Right cardiac atrium (tissue), 5 donors: ENCODE measurements at places on chromosomes 1 and 21. TPM values are rescaled to one million over a fixed set of nuclear protein-coding genes. Genes with fewer than 3 reads are reported as not detected.

- DNase-seq = no peak
Observed at GRCh38 chr1:64231654-64232053, 28.2 kb downstream of the UBE2U start.

DNA sequence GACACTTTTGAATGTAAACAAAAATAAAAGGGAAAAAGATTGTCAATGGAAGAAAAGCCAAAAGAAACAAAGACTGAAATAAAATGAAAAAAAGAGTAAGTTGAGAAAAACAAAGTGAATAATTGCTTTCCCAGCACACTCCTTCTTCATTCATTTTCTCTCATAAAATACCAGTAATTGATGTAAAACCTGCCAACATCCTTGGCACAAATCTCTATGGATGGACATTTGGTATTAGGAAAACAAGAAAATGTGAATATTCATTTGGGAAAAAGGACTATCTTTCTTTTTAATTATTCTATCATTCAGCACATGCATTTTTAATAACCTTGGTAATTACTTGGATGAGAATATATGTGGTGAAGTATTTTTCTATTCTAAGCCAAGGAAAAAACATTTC, 204.4 kb upstream of the TNR start:
- no peak for DNase-seq

The SYDE2 gene
- total RNA-seq = 19.6 TPM

The FAM72B gene
- total RNA-seq = 1.4 TPM

- no peak for DNase-seq
Observed at GRCh38 chr21:35229290-35229689, 180.2 kb upstream of the RUNX1 start.

The AADACL3 gene
- not detected for total RNA-seq

DNA sequence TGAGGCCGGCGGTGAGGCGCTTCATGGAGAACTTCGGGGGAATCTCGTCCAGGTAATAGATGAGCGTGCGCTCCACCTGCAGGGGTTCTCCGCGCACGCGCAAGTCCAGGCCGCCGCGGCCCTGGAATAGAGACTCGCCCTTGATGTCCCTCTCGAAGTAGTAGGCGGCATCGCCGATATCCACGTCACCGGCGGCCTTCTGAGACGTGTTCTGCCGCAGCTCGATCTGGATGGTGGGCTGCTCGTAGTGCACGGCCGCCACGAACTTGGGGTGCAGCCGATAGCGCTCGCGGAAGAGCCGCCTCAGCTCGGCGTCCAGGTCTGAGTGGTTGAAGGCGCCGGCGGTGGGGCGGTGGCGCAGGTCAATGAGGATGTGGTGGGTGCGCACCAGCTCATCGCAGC, 726 bp downstream of the TACSTD2 start:
- peak; percentile 66 for DNase-seq

- peak; percentile 86 for DNase-seq
Observed at GRCh38 chr1:201456499-201457309, 12.3 kb downstream of the PHLDA3 start.

The CCDC190 gene
- 0.25 TPM for total RNA-seq

DNA sequence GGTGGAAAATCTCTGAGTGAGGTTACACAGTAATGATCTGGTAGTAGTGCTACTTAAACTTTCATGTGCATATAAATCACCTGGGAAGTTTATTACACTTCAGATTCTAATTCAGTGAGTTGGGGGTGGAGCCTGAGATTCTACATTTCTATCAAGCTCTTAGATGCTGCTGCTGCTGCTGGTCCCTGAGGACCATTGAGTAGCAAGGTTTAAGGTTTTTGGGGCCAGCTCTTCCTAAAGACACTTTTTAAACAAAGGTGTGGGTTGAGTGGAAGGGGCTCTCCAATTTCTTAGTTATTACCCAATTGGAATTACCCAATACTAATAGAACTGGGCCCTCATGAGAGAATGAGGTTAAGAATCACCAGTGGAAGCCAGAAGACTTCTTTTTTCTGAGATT, 29.5 kb downstream of the KCNA3 start:
- no peak for DNase-seq

GRCh38 chr1:150964164-150964489, 10.5 kb downstream of the CERS2 start:
- DNase-seq = no peak

The CTH gene
- 2.0 TPM for total RNA-seq

DNA sequence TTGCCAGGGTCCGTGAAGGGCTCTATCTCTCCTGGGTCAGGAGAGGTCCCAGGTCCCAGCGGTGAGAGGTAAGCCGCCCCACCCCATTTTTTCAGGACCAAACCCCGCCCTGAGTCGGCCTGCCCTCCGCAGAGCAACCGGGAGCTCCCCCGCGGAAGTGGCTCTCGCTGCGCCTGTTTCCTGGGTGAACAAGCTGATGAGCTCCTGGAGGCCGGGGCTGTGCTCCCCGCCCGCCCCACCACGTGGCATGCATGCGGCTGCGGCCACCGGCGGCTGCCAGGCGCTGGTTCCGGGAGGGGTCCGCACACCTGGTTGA, 32.0 kb downstream of the ZBTB17 start:
- DNase-seq = no peak

The GPR161 gene
- total RNA-seq = 3.8 TPM

The SLC25A33 gene
- 7.0 TPM for total RNA-seq
